ENCODE measurements at places on chromosomes 7 and 10.

GRCh38 chr7:108145401-108145800 is 15.2 kb upstream of the LAMB4 start:
- no peak for DNase-seq

GRCh38 chr10:16787361-16787791 is 29.8 kb downstream of the RSU1 start:
- peak; percentile 14 for DNase-seq

DNA sequence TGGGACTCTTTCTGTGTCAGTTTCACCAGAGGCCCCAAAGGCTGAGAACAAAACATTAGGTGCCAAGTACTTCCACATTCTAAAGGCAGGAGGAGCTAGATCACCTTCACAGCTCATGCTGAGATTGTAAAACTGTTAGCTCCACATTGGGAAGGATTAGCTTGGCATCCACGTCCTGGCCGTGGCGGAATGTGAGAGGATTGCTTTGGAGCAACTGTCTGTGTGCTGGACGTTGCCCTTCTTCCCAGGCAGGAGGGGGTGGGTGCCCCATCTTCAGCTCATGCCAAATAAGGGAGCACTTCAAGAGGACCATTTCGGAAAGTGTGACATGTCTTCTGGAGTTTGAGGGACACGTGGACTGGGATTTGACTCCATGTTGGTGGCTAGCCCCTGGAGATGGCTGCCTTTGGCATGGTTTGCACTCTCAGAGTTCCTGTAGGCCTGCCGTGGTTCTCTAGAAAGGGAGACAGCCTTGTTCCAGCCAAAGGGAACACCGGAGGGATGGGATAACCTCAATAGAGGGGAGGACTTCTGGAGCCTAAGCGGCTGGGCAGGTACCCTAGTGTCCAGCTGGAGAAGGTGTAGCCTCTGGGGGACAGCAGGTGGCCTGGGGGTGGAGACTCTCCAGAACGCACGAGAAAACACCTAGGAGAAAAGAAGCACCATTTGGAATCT is 19.9 kb upstream of the FMC1 start:
- no peak for DNase-seq

DNA sequence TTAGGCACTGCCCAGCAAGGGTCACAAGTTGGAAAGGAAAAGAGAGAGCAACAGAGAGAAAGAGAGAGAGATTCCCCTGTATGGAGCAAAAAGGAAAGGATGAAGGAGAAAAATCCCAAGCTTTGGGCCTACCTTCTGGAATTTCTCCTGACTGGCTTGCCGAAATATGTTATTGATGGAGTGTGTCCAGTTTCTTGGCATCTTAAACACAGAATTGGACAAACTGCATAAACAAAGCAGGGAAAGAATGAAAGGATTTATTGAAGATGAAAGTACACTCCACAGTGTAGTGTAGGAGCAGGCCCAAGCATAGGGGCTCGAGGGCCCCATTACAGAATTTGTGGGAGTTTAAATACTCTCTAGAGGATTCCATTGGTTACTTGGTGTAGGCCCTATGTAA is 627.8 kb upstream of the CNTNAP2 start:
- DNase-seq: no peak

DNA sequence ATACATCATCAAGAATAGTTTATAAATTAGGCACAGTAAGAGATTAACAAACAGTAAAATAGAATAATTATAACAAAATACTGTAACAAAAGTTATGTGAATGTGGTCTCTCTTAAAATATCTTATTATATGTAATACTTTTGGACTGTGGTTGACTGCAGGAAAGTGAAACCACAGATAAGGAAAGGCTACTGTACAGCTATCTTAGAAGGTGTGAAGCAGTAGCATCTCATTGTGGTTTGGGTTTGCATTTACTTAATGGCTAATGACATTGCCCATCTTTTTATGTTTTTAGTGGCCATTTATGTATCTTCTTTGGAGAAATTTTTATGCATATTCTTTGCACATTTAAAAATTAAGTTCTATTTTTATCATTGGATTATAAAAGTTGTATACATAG is 296.4 kb upstream of the MAGI2 start:
- DNase-seq: no peak

Measured in stimulated activated CD8-positive, alpha-beta memory T cell treated with anti-CD3 and anti-CD28 coated beads, Interleukin-4, amount 100 ng/mL, for 1 hour (primary cell).